Sigmoid colon (tissue), 7 donors: ENCODE measurements at places on chromosomes 2 and 18. TPM values are rescaled to one million over a fixed set of nuclear protein-coding genes. Genes with fewer than 3 reads are reported as not detected.
A peak's percentile ranks its signal among the peaks of the same experiment; 100 is the strongest.

GRCh38 chr2:219246559-219246958, 1.3 kb downstream of the STK16 start:
- H3K27ac ChIP-seq, result peak overlapping the region; percentile 87
- H3K36me3 ChIP-seq, result peaks cover 39% of the 10 kb centered on the region
- DNase-seq, result no peak
- no peaks in the 10 kb centered on the region for H3K27me3 ChIP-seq

- no peak for DNase-seq
- H3K4me1 ChIP-seq, result no peaks in the 10 kb centered on the region
- no peak overlapping the region for H3K4me3 ChIP-seq
Observed at GRCh38 chr18:52287151-52287550, 52.8 kb upstream of the DCC start.

- no peaks in the 10 kb centered on the region for H3K36me3 ChIP-seq
- peak overlapping the region; percentile 77 for H3K27ac ChIP-seq
- H3K4me3 ChIP-seq, result no peak overlapping the region
Observed at GRCh38 chr2:40666398-40666797, 214.5 kb upstream of the SLC8A1 start.

The SCN9A gene
- 17.1 TPM for total RNA-seq

The CSRNP3 gene
- total RNA-seq, result 6.6 TPM

DNA sequence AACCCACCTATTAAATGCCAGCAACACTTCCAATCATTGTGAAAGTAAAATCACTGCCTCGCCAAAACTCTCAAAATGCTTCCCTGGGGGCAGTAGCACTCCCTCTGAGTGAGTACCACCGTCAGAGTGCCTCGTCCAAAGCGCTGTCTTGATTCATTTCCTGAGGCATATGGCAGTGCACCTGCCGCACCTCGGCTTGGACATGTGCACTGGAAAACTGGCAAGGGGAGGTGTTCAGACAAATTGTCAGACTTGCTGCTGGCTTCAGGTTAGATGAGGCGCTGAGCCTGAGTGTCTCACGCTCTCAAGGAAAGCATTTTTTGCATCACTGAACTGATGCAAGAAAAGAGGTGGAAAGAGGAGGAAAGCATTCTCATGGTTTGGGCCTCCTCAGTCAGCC, 132.8 kb downstream of the ATL2 start:
- H3K36me3 ChIP-seq, result no peaks in the 10 kb centered on the region
- no peaks in the 10 kb centered on the region for H3K27me3 ChIP-seq
- peaks cover 7% of the 10 kb centered on the region for H3K4me1 ChIP-seq
- no peak overlapping the region for H3K27ac ChIP-seq
- DNase-seq, result no peak

GRCh38 chr2:238771218-238771617, 76.7 kb upstream of the TWIST2 start:
- peaks cover 4% of the 10 kb centered on the region for H3K27me3 ChIP-seq
- no peak overlapping the region for H3K4me3 ChIP-seq
- H3K36me3 ChIP-seq, result no peaks in the 10 kb centered on the region
- no peak overlapping the region for H3K27ac ChIP-seq

DNA sequence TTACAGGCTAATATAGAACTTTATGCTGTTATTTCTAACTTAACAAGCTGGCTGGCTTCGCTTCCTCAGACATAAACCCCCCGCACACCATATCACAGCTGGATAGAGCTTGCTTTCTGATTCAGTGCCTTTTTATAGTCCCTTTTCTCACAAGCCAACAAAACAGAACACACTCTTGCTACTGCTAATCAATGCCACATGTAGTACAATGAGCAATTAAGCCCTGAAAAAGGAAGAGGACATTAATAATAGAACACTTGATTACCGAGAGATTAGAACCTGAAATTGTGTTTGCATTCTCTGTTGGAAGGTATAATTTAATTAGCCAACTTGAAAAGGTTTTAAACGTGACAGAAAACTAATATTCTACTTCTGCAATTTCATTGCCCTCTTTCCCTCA, 267.7 kb upstream of the CYRIA start:
- no peak overlapping the region for H3K4me3 ChIP-seq
- H3K27ac ChIP-seq, result no peak overlapping the region
- no peaks in the 10 kb centered on the region for H3K36me3 ChIP-seq
- DNase-seq, result no peak

The MEP1B gene
- not detected for total RNA-seq

DNA sequence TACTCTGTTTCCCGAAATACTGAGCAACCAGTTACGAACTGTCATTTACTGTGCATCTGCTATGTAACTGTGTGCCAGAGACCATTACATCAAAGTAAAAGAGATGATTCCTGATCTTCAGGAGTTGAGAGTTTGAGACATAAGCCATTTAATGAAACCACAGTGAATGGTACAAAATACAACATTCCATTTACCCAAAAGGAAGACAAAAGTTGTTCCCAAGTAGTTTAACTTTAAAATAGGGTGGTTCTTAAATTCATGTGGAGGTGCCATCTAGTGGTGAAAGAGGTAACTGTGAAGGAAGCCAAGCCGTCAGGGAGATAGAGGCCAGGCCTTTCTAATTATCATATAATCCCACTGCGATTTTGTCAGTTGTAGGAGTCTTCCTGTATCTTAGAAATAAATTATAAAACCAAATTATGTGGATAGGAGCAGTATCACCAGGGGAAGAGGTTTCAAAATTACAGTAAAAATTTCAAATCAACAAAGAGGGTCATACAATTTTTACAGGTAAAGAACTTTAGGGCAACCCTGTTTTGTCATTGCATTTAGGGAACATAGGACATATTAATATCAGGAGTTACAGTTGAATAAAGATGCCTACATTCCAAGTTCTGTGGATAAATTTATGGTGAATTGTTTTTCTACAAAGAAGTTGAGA, 67.7 kb downstream of the EPAS1 start:
- DNase-seq, result no peak
- peaks cover 13% of the 10 kb centered on the region for H3K4me1 ChIP-seq
- peak overlapping the region; percentile 13 for H3K27ac ChIP-seq
- peaks cover 13% of the 10 kb centered on the region for H3K36me3 ChIP-seq

DNA sequence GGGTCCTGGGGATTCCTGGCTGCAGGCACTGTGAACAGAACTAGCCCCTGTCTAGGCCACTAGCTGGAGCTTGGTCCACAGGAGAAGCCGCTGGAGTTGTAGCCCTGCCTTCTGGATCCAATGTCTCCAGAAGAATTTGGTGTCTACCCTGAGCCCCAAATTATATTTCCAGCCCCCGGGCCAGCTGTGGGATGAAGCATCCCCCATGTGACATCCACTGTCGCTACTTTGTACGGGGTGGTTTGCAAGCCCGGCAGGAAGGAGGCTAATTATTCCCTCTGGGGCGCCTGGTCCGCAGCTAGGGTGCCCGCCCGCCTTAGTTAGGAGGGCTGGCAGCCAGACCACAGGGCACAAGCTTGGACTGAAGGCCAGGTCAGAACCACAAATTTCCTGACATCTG, 106.5 kb downstream of the SMAD7 start:
- peaks cover 7% of the 10 kb centered on the region for H3K4me1 ChIP-seq
- H3K27ac ChIP-seq, result no peak overlapping the region
- DNase-seq, result no peak

- DNase-seq, result no peak
- no peaks in the 10 kb centered on the region for H3K4me1 ChIP-seq
- H3K27ac ChIP-seq, result no peak overlapping the region
- no peaks in the 10 kb centered on the region for H3K27me3 ChIP-seq
- no peak overlapping the region for H3K4me3 ChIP-seq
Observed at GRCh38 chr2:142041996-142042395, 88.8 kb downstream of the LRP1B start.
